ENCODE measurements at places on chromosomes 4 and X.

- DNase-seq, result no peak
Observed at GRCh38 chr4:27381815-27382214, 521.2 kb downstream of the STIM2 start.

DNA sequence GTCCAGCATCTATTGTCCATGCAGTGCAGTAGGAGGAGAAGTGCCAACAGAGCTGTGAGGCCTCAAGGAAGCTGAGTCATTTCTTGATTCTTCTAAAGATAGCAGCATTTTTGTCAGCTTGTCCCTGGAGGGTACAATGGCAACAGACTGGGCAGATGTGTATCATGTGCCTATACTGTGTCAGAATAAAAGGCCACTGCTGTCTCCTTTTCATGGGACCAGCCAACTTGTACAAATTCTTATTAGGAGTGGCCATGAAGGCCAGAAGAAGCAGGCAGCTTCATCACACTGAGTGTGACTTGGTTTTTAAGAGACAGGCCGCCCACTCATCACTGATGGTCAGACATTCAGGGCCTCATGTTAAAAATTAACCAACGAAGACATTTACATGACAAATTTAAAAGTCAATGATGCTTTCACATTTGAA is 185.0 kb upstream of the FAM241A start:
- DNase-seq, result no peak

DNA sequence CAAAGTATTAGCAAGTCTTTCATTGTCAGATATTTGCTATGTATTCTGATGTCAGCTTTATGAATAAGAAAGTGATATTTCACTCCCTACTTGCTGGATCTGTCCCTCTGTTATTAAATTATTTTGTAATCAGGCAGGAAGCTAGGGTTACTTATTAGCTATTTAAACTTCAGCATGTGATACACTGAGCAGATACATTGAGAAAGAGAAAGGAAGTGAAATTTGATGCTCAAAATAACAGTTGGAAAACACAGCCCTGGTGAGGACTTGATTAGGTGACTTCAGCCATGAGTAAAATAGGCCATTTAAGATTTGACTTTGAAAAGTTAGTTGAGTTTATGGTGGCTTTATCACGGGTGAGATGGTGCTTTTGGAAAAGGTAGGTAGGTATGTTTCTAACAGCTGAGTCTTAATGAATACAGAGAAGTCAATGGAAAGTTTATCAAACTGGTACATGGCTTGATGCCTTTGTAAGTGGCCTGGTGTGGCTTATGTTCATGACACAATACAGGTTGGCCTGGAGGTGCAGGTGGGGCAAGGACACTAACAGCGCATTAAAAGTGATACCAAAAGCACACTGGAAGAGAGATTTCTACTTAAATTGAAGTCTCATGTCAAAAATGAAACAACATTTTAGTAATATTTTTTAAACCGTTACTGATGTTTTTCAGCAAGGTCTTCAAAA is 321.2 kb upstream of the SPOCK3 start:
- no peak for DNase-seq

- DNase-seq, result no peak
Observed at GRCh38 chrX:134753718-134754008, 95.4 kb upstream of the PLAC1 start.

- DNase-seq, result no peak
Observed at GRCh38 chr4:7393601-7394575, 40.8 kb downstream of the PSAPL1 start.

DNA sequence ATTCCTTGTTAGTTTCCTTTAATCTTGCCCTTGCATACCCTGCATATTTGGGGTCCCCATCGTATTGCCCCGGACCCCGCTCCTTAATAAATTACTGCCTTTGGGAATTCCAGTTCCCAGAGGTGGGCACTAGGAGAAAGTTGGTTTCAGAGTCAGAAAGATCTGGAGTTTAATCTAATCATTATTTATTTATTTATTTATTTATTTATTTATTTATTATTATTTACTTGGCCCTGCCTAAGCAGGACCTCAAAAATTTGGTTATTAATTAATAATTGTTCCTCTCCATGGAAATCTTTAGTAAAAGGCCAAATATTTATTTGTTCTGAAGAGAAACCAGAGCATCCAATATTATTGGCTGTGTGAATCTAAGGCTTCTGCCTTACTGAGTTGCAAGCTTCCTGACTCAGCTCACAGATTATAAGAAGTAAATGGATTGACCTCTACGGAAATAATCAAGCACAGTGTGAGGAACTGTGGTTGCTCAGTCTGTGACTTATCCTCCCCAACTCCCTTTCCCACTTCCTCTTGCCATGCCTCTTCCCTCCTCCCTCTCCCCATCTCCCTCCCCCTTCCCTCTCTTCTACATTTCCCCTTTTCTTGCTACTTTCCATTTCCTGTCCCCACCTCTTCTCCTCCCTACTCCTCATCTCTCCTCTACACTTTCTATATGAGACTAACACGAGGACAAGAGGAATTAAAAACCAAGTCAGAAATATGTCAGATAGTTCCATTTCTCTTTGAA is 61.5 kb upstream of the AP1S2 start:
- DNase-seq, result no peak

DNA sequence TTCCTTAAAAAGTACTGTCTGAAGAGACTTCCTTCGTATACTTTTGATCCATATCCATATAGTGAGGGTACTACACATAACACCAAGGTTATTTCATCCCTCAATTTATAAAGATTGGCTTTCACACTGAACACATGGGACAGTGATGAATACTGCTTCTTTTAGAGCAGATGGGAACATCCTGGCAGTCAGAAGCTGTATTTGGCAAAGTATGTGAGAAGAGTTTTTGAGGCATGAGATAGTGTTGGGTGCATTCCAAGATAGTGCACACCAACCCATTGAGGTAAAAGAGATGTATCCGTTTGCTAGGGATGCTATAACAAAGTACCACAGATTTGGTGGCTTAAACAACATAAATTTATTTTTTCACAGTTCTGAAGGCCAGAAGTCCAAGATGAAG is 141.1 kb downstream of the MOSPD2 start:
- no peak for DNase-seq

DNA sequence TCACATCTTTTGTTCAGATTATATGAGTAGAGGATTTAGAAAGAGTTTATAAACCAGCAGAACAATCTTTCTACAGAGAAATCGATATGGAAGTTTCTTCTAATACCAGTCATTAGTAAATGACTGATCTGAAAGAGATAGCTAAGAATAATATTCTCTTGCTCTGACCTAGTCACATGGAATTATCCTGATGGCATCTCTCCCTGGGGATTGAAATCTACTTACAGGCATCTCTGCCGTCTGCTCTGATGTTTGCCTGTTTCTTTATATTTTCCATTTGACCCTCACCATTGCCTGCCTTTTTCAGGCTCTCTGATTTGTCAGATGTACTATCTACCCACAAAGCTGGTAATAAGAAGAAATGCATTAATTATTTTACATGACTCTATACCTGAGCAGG is 1157.3 kb downstream of the PCDH7 start:
- no peak for DNase-seq

- no peak for DNase-seq
Observed at GRCh38 chrX:100645106-100645505, 1.1 kb downstream of the SRPX2 start.

DNA sequence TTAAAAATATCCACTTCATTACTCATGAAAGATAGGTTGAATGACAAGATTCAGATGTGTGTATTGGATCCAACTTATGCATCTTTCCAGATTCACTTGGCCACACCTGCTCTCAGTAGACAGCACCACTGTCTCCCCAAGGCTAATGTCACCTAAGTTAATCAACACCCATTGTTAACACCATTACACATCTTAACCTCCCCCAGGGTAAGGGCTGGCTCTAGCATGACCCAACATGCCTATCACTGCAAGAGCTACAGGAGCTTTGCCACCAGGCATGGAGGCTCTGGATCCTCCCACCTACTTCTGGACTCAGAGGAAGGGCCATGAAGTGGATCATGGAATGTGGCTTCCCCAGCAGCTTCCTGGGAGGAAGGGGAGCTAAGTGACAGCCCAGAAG is 32.8 kb upstream of the LSM6 start:
- no peak for DNase-seq

- no peak for DNase-seq
Observed at GRCh38 chrX:132041015-132041414, 17.9 kb downstream of the STK26 start.

DNA sequence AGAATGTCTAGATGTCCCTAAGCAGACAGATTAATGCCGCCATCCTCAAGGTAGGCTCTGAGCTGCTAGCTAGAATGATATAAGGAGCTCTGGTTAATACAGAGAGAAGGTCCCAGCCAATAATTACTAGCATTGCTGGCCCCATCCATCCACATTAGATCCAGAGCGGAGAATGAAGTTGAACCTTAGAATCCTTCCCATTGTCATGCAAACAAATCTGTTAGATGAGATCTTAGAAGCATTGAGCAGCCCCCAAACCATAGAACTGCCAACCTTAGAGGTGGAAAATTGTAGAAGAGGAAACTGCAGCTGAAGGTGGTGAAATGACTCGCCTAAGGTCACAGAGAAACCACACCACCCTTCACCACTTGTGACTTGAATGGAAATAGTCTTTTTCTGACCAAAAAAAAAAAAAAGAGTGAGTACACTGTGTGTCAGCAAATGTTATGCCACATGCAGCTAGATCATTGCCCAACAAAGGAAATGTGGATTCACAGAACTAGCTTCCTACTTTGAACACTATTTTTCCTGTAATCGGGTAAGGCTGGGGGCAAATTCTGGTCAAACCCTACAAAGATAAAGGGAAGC is 162.1 kb downstream of the SMIM20 start:
- DNase-seq, result peak; percentile 52

DNA sequence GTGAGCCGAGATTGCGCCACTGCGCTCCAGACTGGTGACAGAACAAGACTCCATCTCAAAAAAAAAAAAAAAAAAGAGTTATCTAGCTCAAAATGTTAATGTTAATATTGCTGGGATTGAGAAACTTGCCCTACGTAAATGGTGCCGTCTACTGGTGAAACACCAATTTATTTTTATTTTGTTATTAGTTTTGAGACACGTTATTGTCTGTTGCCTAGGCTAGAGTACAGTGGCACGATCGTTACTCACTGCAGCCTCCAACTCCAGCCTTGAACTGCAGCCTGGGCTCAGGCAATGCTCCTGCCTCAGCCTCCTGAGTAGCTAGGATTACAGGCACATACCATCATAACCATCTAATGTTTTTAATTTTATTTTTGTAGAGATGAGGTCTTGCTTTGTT is 262.8 kb downstream of the BMPR1B start:
- DNase-seq, result no peak

- DNase-seq, result no peak
Observed at GRCh38 chr4:88219099-88219498, 60.7 kb upstream of the ABCG2 start.

DNA sequence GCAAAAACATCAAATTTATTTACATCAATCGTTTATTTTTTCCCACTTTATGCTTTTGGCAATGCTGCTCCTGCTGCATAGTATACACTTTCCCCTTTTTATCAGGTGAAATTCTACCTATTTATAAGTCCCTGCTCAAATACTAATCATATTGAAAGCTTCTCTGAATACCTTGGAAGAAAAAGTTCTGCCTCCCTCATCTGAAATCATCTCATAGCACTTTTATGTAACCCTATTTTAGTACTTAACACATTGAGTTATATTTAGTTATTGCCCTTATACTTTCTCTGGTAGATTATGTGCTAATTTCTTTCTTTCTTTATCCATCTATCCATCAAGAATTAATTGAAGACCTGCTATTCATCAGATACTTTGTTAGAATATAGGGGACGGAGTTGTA is 1.1 kb upstream of the WDR17 start:
- no peak for DNase-seq

- no peak for DNase-seq
Observed at GRCh38 chr4:143256456-143256855, 71.7 kb downstream of the USP38 start.

- no peak for DNase-seq
Observed at GRCh38 chr4:177444911-177445736, 2.9 kb upstream of the AGA start.

- no peak for DNase-seq
Observed at GRCh38 chrX:44010626-44011025, 37.4 kb upstream of the NDP start.

DNA sequence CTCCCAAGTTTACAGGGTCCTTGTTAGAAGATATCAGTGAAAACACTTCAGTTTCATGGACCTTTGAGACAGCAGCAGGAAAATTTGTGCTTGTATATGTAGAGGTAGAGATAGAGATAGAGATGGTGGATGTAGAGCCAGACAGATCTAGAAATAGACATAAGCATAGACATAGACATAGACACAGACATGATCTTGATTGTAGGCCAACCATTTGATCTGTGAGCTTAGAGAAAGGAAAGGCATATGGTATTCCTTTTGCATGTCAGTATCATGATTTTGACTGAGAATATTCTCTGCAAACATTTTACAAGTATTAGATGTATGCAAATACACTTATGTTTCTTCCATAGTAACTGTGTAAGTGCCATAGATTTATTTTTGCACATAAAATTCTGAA is 65.0 kb downstream of the PRKG2 start:
- no peak for DNase-seq

- no peak for DNase-seq
Observed at GRCh38 chr4:22719218-22719617, 26.5 kb downstream of the GBA3 start.

DNA sequence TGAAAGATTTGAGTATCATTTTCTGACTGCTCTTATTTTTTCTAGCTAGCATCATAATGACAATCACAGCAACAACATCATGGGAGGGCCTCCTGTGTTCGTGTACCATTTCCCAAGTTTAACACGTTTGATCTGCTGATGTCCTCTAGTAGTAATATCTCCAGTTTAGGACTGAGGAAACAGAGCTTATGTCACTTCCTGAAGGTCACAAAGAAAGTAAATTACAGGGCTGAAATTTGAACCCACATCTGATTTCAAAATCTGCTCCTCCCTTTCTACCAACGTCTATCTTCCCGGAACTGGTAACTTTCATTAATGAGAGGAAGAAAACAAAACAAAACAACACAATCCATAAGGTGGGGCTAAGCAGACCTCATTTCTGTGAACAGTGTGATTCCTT is 302.7 kb downstream of the PACRGL start:
- DNase-seq, result no peak

- no peak for DNase-seq
Observed at GRCh38 chr4:174332741-174333493, 49.2 kb downstream of the CEP44 start.

- DNase-seq, result no peak
Observed at GRCh38 chr4:188363196-188363595, 224.0 kb downstream of the TRIML1 start.

DNA sequence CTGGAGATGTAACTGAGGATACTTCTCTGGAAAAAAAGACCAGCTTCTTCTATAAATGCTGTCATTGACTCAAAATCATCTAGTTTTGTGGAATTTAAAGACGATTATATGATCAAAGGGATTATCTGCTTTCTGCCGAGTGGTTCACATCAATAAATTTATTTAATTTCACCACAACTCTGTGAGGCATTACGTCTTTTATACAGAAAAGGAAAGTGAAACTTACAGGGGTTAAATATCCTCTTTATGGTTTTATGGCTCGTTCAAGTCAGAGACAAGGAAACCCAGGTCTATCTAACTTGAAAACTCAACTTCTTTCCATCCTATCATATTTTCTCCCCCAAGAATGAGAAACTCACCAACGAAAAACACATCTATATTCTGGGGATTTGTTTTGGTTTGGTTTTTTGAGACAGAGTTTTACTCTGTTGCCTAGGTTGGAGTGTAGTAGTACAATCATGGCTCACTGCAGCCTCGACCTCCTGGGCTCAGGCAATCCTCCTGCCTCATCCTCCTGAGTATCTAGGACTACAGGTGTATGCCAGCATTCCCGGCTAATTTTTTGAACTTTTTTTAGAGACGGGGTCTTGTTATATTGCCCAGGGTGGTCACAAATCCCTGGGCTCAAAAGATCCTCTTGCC is 377.9 kb upstream of the EMCN start:
- no peak for DNase-seq

- no peak for DNase-seq
Observed at GRCh38 chrX:100883654-100884053, 9.5 kb upstream of the NOX1 start.

All from stimulated activated CD4-positive, alpha-beta T cell treated with anti-CD3 and anti-CD28 coated beads, TNF-alpha, amount 100 ng/mL, for 48 hours (primary cell).